GM23248 (cell line): ENCODE measurements at places on chromosomes 4 and X. TPM values are rescaled to one million over a fixed set of nuclear protein-coding genes. Genes with fewer than 3 reads are reported as not detected.

Gene IQCM
- 0.11 TPM in 1 of 2 replicates, not detected in the other for total RNA-seq

Gene CFI
- 0.22 TPM in 1 of 2 replicates, not detected in the other for total RNA-seq

Gene BRS3
- total RNA-seq: not detected in 2 replicates

Gene FGD1
- total RNA-seq: 8.6 and 9.1 TPM in 2 replicates

Gene GYPE
- total RNA-seq: 2.5 and 6.6 TPM in 2 replicates

Gene DDIT4L
- 2.3 and 3.2 TPM in 2 replicates for total RNA-seq

Gene FGB
- total RNA-seq: not detected in 2 replicates

GRCh38 chr4:153022241-153022715 lies 86.2 kb downstream of the FHDC1 start:
- no peak for DNase-seq

DNA sequence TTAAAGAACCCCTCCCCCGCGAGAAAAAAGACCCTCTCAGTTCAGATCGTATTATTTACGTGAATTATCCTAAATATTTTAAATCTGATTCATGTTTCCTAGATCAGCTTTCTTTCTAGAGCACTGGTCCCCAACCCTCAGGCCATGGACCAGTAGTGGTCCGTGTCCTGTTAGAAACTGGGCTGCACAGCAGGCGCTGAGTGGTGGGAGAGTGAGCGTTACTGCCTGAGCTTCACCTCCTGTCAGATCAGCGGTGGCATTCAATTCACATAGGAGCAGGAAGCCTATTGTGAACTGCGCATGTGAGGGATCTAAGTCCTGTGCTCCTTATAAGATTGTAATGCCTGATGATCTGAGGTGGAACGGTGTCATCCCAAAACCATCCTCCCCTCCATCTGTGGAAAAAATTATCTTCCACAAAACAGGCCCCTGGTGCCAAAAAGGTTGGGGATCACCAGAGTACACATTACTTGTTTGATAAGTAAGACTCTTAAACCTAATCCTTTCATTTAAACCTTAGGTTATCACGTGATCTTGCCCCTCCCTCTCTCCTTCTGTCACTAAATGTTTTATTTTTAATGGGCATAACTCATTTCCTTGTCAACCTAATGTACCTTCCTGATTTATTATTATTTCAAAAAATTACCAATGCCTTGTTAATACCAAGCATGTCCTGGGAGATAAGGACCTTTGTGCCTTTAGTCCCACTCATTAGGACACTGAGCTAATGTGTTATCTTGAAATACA lies 442.9 kb downstream of the TLL1 start:
- DNase-seq: no peak

- no peak for DNase-seq
These were observed 54.2 kb downstream of the SH3KBP1 start for GRCh38 chrX:19833034-19833677.

DNA sequence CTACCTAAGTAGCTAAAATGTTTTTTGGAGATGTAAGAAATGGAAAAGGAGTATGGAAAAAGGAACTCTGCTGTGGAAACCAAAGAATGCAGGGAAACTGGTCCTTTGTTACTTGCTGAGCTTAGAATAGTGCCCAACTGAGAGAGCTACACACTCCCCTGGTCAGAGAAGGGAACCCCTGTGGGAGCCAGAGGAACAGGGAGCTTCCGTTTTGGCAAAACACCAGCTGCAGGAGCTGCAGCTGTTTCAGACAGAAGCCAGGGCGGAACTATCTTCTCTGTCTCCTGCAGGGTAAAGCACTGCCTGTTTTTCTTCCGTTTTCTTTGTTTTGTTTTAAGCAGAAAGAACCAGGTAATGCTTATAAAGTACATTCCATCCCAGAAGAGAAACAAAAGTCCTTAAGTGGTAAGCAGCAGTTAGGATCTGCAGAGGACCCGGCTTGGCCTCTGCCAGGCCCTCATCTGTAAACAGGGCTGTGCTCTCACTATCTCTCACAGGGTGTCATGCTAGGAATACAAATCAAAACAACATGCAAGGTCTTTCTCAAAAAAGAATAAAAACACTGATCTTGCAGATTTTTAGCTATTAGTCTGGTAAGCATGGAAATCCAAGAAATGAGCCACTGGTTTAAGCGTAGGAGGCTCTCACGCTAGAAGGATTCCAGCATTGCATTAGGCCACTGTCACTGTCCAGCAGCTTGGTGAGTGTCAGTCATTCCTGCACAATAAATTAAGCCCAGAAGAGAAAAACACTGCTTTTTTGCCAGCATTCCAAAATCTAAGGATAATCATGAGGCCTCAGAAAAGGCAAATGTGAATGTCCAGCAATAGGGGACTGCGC lies 76.1 kb downstream of the CHST7 start:
- DNase-seq: peak; percentile 42

DNA sequence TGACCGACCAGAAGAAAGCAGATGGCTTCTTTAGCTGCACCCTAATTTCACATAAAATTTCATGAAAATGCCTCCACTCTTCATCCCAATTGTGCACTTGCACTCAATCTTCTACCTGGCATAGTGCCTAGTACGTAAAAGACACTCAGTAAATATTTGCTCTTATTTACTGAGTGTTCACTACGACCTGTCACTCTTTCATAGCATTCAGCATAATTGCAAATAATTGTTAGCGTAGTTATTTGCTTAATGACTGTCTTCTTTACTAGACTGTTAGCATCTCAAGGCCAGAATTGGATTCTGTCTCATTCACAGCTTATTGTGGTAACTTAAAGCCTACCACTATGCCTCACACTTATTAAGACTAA lies 130.2 kb downstream of the ENOX2 start:
- no peak for DNase-seq

DNA sequence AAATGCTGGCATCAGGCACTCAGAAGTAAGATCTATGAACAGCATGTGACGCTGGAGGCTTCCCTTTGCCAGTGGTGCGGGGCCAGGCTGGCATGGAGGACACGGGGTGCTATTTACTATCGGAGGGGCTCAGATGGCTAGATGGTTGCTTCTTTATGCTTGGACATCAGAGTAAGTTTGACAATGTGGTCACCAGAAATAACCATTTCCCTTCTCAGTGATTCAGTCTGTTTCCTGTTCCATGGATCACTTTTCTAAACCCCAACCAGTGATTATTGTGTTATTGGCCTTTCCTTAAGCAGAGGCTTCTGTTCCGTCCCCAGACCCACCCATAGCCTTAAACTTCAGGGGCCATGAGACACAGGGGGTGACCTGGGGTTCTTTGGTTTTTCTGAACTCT lies 55.4 kb upstream of the DHX15 start:
- no peak for DNase-seq

GRCh38 chr4:183360161-183360919 lies 38.1 kb upstream of the CLDN24 start:
- peak; percentile 71 for DNase-seq

GRCh38 chrX:317424-318067 lies 1.1 kb downstream of the GTPBP6 start:
- peak; percentile 90 for DNase-seq

GRCh38 chrX:68876731-68877130 lies 47.9 kb downstream of the EFNB1 start:
- no peak for DNase-seq

DNA sequence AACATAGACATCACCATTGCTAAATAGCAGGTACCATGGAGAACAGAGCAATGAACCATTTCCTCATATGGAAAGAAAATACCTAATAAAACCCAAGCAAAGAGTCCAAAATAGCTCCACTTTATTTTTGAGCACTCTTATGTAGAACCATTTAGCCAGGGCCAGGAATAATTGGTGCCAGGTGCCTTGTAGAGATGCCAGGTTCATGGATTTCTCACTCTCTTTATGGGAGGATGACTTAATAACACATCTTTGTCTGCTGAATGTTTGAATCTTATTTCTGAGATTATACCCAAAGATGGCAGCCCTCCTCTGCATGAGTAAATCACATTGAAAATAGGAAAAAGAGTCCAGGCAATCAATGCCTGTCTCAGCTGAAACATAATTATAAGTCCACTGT lies 212.3 kb upstream of the SFRP2 start:
- DNase-seq: peak; percentile 13

GRCh38 chrX:15988661-15989603 lies 134.3 kb upstream of the AP1S2 start:
- peak; percentile 73 for DNase-seq

- no peak for DNase-seq
These were observed 738.2 kb downstream of the ADGRL3 start for GRCh38 chr4:61938250-61938846.
